CD4-positive, CD25-positive, alpha-beta regulatory T cell (primary cell): ENCODE measurements at places on chromosomes 4 and X. TPM values are rescaled to one million over a fixed set of nuclear protein-coding genes. Genes with fewer than 3 reads are reported as not detected.

Gene MAGEB1
- total RNA-seq = not detected

Gene CYLC1
- total RNA-seq = not detected

Gene NLRP2B
- not detected for total RNA-seq

Gene AWAT2
- not detected for total RNA-seq

Gene TCEAL7
- not detected for total RNA-seq

Gene ARX
- not detected for total RNA-seq

Gene UGT2B10
- total RNA-seq = not detected

Gene COL25A1
- not detected for total RNA-seq

Gene MFSD8
- 31.3 TPM for total RNA-seq

Gene SCRG1
- not detected for total RNA-seq

Gene ASB9
- total RNA-seq = not detected

Gene TLR1
- total RNA-seq = 9.8 TPM

Gene ADAMTS3
- not detected for total RNA-seq

Gene PLAC1
- not detected for total RNA-seq

Gene ETDA
- not detected for total RNA-seq

Gene SRD5A3
- 3.9 TPM for total RNA-seq

Gene PNMA6A
- total RNA-seq = not detected

Gene RADX
- total RNA-seq = 12.4 TPM

Gene PNMA3
- total RNA-seq = 9.9 TPM

Gene STK32B
- total RNA-seq = not detected

Gene MFAP3L
- total RNA-seq = 3.4 TPM
